ENCODE measurements at places on chromosomes 6 and 20.

DNA sequence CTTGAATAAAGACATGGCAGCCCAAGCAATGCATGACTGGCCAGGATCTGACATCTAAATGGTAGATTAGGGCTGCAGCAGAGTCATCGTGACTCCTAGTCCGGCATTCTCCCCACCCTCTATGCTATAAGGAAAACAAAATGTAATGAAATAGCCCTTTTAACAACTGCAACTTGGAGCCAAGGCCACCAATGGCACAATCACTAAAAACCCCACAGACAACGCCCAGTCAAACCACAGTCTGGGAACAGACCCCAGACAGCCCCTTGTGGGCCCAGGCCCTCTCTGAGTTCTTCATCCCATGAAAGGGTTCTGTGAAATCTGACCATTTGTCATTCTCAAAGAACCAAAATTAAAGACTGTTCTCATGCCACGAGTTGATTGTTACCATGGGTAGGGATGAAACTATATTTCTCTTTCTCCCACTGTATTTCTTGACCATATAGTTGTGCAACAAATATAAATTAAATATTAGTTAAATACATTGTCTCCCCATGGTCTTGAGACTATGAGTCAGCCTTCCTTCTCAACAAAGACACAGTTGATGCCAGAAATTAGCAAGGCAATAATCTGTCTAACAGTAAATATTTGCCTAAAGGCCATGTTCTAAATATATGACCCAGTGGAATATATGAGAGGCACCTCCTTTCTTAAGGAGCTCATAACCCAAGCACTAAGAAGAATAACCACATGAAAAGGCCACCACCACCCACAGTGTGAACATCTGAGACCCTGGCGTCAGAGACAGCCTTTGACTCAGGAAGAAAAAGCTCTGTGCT lies 85.6 kb upstream of the SSTR4 start:
- no peak for DNase-seq

DNA sequence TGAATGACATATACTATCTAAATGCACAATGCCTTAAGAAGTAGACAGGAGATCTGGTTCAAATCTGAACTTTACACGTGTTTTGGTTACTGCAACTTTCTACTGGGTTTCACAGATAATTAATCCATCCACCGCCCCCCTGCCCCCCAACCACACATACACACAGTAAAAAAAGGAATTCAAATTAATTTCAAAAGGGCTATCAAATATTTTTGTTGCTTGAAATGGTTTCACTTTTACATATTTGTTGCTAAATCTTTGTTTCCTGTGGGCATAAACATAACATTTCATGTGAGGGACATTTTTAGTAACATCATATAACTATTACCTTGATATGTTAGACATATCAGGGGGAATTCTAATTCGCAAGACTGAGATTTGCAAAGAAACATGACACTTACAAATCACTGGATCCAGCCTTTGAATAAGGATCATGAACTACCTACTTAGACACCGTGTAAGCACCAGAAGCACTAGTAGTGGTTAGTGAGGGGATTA lies 7.5 kb downstream of the NEDD9 start:
- no peak for DNase-seq

GRCh38 chr20:56592817-56593216 lies 36.3 kb upstream of the TFAP2C start:
- no peak for DNase-seq

GRCh38 chr20:24870881-24871280 lies 78.2 kb upstream of the CST7 start:
- no peak for DNase-seq

DNA sequence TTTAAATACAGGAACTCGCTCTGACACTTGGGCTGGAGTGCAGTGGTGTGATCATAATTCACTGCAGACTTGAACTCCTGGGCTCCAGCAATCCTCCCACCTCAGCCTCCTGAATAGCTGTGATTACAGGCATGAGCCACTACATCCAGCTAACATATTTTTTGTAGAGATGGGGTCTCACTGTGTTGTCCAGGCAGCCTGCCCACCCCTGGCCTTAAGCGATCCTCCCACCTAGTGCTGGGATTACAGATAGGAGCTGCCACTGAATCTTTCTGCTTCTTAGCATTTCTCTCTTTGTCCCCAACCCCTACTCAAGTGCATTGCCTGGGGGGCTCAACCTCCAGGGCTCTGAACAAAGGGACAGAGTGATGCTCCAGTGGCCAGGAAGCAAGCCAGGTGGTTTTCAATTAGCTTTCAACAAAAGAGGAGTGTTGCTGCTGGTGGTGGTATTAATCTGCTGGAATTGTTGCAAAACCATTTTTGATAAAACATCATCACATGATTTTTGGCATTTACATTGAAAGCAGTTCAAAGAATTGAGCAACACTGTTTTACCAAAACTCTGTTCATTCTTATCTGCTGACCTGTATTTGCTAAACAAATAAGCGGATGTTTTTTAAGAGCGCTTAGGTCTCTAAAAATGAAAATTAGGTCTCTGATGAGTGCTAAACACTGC lies 40.4 kb upstream of the BPIFA2 start:
- DNase-seq = no peak

- no peak for DNase-seq
Observed at GRCh38 chr6:45278367-45278766, 49.8 kb upstream of the RUNX2 start.

DNA sequence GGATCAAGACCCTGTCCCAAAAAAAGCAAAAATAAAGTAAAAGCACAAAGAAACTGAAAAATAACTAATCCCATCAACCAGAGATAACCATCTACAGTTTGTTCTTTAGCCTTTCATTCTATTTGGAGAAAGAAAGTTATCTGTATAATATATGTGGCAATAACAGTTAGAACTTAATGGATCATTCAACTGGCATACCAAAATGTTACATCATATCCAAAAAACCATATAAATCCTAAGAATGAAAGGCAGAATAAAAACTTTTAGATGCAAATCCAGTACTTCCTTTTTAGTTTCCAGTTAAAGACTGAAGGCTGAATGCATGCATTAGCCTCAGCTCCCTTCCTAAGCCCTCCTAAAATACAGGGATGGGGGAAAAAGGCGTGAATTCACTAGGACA lies 25.2 kb downstream of the ILRUN start:
- no peak for DNase-seq

DNA sequence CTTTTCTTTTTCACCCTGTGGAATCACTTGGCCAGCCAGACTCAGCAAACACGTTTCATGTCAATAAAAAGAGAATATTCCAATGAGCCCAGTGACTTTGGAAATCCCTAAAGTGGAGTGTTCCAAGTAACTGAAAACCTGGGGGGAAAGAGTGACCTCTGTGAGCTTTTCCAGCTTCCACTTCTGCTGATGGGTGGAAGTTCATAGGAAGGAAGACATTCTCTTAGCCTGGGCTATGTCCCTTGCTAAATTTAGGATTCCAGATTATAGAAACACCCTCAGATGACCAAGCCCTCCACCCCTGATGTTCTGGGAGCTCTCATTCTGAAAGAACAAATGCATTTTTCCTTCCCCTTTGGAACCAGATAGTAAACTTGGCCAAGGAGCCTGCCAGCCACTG lies 44.8 kb upstream of the EDN1 start:
- DNase-seq = no peak

GRCh38 chr20:49122920-49123319 lies 65.2 kb downstream of the STAU1 start:
- no peak for DNase-seq

DNA sequence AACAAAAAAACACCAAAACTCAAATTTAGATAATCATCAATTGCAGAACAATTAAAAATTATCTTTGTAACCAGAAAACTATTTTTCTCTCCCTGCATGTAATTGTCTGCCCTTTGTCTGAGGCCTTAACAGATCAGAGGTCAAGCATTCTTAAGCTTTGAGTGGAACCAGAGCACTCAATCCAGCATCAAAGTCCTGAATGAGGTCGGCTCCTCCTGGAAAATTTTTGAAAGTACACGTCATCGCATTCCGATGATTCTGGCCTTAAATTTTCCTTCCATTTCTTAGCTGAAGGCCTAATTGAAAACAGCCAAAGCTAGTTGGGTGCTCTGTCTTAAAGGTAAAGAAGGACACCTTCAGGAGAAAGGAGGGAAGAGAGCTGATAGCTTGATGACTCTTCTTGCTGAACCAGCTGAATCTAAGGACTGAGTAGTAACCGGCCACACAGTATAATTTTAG lies 510.2 kb upstream of the SULF2 start:
- no peak for DNase-seq

GRCh38 chr6:169996378-169997051 lies 245.1 kb downstream of the ERMARD start:
- DNase-seq = no peak

GRCh38 chr20:20740541-20740940 lies 28.1 kb upstream of the RALGAPA2 start:
- no peak for DNase-seq

DNA sequence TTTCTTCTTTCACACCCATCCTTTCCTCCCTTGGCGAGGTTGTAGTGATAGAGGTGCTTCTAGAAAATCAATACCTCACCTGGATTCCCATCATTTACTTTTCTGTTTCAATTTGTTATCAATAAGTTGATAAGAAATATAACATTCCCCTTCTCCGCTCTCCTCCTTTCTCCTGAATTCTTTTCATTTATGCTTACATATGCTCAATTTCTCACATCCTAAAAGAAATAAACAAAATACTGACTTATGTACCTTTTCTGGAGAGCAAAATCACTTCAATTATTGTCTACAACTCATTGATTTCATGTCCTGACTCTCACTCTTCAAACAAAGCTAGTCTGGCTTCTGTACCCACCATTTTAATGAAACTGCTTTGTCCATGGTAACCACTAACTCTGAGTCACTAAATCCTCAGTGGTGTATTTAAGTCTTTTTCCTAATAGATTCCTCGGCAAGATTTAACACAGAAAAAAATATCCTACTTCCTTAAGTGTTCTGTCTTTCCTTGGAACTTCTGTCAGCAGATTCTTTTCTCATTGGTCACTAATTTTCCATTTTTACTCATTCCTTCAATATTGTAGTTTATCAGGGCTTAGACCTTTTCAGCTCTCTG lies 289.6 kb downstream of the RFPL4B start:
- no peak for DNase-seq

DNA sequence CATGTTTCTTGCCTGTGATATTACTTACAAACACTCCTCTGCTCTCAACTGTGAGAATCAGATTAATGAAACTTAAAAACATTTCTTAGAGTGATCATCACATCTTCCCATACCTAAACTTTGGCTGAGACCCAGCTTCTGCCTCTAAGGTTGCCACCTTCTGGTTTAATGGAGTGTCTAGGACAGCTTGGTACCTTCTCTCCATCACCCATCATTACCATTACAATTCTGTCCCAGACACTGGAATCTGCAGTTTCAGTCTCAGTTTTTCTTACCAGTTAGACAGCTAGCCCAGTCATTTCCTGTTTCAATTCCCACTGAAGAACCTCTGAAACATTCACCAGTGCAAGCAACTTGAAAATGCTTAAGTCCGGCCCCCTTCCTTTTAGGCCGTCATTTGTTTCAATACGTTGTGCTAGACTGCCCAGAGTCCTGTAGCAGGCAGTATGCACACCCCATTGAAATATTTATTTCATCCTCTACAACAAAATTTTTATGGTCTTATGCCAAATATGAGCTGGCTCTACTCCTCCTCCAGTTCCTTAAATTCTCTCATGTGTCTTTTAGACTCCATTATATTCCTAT lies 107.0 kb upstream of the FOXO3 start:
- DNase-seq = no peak

DNA sequence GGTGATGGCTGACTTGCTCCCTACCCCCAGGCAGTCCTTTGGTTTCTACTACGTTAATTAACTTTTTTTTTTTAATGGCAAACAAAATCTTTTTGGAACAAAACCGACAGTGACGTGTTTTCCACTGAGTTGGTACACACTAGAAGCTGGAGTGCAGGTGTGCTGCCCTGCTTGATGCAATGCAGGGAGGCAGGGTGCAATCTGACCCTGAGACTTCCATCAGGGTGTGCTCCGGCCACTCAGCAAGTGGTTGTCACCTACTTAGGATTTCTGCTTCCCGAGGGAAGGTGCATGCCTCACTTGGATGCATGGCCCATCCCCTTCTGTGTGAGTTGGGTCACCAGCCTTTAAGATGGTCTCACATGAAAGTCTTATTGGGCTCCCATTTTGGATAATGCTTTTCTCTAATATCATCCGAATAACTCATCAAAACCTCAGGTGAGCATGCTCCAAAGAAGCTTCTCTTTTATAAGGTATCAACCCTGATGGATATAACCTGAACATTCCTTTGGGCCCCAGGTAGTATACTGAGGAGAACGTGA lies 14.0 kb downstream of the RREB1 start:
- no peak for DNase-seq

DNA sequence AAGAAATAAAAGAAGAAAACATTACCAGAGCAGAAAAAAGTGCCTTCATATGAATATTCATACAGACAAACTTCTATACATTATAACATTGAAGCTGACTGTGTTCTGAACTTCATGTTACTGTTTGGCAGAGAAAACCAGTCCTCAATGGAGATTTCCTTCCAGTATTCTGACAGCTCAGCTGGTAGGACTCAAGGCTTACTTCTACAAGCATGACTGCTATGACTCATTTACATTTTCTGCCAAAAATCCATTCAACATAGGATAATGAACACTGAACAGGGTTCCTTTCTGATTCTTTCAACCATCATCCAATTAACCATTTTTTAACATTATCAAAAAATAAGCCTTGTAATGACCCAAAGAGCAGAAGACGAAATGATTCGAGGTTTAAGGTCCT lies 25.4 kb downstream of the COL9A1 start:
- no peak for DNase-seq

DNA sequence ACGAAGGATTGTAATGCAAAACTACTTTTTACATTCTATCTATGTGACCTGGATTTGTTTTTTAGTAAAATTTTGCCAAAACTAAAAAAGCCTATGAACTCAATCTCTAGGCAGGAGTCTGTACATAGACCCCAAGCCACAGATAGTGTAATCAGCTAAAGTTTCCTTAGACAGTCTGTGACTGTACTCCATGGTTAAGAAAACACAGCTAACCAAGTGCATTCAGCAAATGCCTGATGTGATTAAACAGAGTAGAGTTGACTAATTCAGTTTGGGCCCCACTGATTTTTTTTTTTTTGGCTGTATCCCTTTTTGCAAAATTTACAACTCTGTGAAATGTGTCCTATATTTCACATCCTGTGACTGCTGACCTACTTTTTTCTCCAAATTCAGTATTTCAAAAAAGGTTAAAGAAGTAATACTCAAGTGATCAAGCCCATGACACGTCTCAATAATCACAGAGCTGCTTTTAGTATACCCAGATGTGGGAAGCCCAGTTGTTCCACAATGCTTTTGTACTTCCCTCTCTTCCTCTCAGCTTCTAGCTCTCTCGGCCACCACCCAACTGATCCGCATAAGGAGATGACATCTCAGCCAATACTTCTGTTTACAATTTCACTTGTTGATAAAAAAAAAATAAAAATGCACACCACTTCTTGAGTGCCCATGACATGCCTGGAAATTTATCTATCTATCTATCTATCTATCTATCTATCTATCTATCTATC lies 108.8 kb upstream of the TBX18 start:
- DNase-seq = no peak

- DNase-seq = no peak
Observed at GRCh38 chr6:153616506-153616905, 422.5 kb upstream of the OPRM1 start.

DNA sequence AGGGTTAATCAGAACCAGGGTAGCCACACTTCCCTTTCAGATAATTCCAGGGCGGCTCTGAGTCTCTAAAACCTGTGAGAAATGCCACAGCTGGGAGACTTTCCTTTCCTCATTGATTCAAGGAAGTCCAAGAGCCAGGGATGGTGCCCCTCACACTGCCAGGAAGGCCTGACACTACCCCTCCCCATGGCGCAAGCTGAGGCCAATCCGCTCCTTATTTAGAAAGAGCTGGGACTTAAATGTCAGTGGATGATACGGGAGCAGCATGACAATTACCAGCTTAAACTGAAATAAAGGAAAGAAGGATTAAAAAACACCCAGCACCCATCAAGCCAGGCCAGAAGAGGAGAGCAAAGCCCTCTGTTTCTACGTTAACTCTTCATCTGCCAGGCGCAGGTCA lies 244.4 kb downstream of the LRFN2 start:
- no peak for DNase-seq
